ENCODE measurements at places on chromosomes 7 and 10.

GRCh38 chr7:27157702-27158431 lies 1.4 kb upstream of the HOXA7 start:
- no peak for DNase-seq

DNA sequence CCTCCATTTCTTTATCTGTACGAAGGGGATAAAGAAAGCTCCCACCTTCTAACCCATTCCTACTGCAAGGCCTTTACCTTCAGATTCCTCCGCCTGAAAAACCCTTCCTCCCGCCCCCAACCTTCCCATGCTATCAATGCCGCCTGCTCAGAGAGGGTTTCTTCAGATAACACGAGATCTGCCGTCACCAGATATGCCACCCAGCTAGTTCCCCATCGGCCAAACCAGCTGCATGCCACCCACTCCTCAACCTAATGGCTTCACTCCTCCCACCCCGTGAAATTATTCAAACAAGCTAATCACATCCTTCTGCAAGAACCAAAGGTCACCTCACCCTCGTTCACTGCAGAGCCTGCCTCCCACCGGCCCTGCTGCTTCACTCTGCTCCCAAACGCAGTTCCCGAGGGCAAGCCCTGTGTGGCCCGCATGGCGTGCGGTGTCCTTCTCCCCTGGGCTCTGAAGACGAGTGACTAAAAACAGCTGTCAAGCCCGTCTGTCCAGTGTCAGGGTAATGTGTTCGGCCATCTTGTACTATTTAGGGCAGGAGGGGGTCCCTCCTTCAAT lies 46.8 kb upstream of the TMEM213 start:
- DNase-seq: no peak

GRCh38 chr10:3735175-3735574 lies 49.8 kb downstream of the KLF6 start:
- no peak for DNase-seq

- no peak for DNase-seq
These were observed 281.1 kb downstream of the CDK14 start for GRCh38 chr7:90877201-90877600.

- DNase-seq: no peak
These were observed 640.4 kb downstream of the POM121L12 start for GRCh38 chr7:53675835-53676234.

DNA sequence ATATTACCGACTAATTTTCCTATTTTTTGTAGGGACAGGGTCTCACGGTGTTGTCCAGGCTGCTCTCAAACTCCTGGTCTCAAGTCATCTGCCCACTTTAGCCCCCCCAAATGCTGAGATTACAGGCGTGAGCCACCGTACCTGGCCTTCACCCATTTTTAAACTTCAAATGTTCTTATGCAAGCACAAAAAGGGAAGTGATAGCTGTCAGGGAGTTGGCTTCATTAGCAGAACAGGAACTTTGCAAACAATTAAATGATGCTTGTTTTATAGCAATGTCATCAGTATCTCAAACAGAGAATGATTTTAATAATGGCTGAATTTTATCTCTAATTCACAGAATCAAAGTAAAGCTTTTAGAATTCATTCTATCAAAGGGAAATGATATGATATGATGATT lies 49.8 kb upstream of the FAM171A1 start:
- DNase-seq: no peak

DNA sequence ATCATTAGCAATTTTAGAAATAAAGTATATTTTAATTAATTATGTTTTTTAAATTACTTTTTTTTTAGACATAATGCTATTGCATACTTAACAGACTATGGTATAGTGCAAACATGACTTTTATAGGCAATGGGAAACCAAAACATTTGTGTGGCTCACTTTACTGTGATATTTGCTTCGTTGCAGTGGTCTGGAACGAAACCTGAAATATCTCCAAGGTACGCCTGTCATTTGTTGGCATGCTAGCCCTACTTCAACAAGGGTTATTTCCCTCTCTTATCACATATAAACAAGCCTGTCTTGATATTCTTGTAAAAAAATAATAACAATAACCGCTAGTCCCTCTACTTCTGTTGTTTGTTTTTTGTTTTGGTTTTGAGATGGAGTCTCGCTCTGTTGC lies 74.2 kb downstream of the TYW1B start:
- no peak for DNase-seq

- no peak for DNase-seq
These were observed 5.5 kb downstream of the GSTO1 start for GRCh38 chr10:104259999-104260774.

- no peak for DNase-seq
These were observed 17.6 kb downstream of the CDH23 start for GRCh38 chr10:71414359-71414758.

GRCh38 chr7:205115-206010 lies 13.0 kb downstream of the FAM20C start:
- DNase-seq: no peak

- no peak for DNase-seq
These were observed 121.3 kb upstream of the MGMT start for GRCh38 chr10:129345763-129346162.

- peak; percentile 72 for DNase-seq
These were observed 661.8 kb upstream of the FZD8 start for GRCh38 chr10:36303896-36304295.

DNA sequence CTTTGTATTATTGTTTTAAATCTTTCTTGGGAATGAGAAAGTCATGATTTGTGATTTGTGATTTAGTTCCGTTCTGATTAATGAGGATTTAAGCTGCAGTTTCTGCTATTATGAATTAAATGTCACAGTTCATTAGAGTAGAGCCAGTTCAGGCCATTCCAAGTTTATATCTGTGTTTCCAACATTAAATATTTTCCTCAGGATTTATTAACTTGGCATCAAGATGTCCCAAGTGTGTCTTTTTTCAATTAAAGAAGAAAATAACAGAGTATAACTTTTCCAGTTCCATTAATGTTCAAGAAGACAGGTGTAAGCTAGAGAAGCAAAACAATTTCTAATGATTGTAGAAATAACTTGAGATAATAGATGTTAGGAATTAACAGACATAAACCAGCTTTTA lies 1183.2 kb upstream of the CELF2 start:
- no peak for DNase-seq

DNA sequence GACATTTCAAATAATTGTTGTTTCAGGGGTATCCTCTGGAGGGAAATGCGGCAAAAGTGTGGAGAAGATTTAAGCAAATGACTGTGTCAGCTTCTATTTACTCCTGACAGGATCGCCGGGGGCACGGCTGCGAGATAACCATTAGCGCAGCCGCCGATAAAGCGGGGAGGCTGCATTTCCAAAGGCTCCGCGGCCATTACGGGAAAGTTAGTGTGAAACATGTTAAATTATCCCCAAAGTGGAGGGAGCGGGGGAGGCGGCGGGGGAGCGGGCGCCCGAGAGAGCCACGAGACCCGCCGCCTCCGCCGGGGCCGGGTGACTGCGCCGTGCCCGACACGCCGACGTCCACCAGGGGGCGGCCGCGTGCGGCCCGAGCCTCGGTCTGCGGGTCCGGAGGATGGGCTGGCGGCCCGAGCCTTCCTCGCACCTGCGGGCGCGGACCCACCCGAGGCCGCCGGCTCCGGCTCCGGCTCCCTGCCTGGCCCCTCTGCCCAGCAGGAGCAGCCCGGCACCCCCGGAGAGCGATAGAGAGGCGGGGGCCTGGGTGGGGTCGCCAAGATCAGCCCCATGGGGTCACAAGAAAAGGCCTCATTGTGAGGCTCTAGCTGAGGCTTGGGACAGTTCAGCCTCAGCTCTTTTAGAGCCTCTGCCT lies 74.4 kb upstream of the PAX2 start:
- DNase-seq: no peak
